CD4-positive, alpha-beta T cell treated with Interleukin-21 for 1 hour (primary cell): ENCODE measurements at places on chromosomes 7 and 10.
A peak's percentile ranks its signal among the peaks of the same experiment; 100 is the strongest.

DNA sequence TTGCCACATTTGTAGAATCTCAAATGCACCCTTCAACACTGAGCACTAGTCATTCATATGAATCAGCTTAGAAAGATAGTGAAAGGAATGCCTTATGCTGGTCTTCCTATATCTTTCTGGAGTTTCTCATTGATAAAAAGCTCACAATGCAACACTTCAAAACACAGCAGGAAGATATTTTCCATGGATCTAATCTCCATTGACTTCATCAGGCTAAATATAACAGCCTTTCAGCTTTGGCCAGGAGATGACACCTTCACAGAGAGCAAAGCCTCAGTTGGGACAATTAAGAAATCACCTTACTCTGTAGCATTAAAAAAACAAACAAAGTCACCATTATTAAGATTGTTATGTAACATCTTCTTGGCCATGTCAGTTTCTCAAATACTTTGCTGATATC is 6.7 kb downstream of the NRP1 start:
- no peak for DNase-seq

DNA sequence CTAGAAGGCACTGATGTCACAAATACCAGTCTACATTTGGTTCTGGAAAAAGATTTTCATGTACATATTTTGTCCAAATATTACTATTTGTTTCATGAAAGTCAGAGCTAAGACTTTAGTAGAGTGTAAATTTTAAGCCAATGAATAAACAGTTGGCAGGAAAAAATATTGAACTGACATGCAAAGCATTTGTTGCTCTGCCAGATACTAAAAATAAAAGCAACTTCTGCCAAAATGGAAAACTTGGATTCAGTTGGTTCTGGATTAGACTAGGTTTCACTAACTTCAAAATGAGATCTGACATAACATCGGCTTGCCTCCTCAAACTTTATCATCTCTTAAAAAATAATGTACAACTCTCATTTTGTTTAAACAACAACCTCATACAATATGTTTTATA is 34.9 kb downstream of the FAM204A start:
- DNase-seq, result no peak

GRCh38 chr7:22128528-22128920 is 182.8 kb upstream of the CDCA7L start:
- DNase-seq, result no peak

DNA sequence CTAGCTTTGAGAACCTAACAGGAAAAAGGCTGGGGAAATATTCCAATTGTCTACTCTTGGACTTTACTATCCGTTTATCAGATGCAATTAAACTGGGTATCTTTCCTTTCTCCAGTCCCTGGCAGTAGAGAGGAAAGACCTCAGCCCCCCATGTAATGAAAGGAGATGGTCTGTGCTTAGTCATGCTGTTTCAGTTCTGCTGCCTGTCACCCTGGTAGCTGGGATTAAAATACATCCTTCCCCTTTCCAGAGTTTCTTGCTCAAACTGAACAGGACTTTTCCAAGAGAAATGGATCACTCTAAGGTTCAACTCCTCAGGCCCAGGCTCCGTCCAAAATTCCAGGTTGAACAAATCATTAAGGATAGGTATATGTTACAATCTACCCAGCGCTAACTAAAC is 202.9 kb downstream of the PTEN start:
- no peak for DNase-seq

DNA sequence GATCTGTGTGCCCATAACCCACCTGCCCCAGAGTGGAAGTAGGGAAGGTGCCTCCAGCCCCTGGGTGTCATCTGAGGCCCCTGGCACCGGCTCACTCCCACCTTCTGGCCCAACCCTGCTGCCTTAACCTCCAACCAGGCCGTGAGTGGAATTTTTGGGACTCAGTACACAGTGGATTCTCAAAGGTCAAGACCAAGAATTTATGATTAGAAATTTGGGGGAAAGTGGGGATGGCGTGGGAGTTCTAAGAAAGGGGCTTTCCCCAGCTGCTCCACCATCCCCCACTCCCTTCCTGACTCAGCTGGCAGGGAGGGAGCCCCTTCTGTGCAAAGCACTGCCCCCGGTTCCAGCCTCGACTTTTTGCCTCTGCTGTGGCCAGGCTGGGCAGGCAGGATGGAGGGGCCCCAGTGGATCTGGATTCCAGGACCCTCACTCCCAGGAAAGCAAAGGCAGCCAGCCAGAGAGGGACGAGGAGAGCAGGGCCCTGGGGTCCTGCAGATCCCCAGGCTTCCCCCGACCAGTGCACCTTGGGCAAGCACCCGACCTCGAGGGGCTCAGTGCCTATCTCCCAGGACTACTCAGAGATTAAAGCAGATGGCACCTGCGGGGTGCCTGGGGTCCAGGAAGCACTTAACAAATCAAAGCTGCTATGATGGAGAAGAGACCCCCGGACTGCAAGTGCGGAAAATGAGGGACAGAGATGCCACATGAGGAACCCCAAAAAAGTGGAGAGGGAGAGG is 12.8 kb downstream of the SPOCK2 start:
- no peak for DNase-seq

GRCh38 chr10:77641788-77642397 is 4.3 kb upstream of the KCNMA1 start:
- peak; percentile 51 for DNase-seq

DNA sequence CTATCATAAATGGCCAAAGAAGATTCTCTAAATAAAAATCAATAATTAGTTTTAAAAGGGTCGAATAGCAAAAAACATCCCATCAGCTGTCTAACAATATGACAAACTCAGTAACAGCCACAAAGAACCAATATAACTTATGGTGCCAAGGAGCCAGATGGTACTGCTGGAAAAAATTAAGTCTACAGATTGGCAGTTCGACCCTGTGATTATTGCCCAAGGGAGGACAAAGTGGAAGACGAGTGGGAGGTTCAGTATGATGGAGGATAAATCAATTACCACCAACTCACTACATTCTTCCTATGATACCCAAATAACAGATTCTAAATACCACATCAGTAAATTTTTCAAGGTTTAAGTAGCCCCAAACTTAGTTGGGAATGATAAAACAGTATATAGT is 49.0 kb downstream of the SKAP2 start:
- DNase-seq, result no peak

GRCh38 chr10:58897708-58898107 is 278.7 kb upstream of the PHYHIPL start:
- DNase-seq, result no peak

GRCh38 chr10:11434324-11434723 is 177.1 kb downstream of the USP6NL start:
- no peak for DNase-seq

DNA sequence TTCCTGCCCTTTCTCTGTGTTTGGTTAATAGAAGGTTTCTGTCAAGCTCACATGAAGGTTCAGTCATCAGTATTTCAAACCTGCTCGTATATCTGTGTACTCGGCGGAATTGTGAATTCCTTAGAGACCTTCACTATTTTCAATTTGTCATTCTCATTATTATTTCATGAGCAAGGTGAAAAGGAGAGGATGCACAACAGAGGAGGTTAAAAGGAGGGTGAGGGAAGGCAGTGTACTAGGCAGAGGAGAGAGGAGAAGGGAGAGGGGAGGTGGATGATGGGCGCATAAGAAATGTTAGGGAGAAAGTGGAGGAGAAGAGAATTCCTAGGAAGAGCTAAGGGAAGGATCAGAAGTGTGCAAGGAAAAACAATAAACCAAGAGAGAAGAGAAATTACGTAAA is 185.0 kb upstream of the COBL start:
- no peak for DNase-seq

GRCh38 chr7:118753479-118753878 is 529.0 kb downstream of the ANKRD7 start:
- no peak for DNase-seq

DNA sequence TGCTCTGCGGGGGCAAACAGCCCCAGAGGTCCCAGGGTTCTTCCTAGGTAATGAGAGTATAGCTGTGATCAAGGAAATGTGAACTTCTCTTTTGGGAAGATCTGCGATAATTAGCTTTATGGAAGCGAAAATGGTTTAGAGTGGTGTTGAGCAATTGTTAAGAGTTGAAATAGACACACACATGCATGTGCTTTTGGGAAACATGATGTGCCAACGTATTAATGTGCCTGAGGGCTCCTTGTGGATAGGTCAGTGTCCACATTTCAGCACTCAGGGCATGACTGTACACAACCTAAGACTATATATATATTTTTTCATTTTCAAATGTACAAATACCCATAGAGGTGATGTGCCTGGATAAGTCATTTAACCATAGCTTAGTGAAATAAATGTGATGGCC is 67.0 kb downstream of the GSDME start:
- DNase-seq, result no peak

GRCh38 chr7:55081068-55081467 is 62.3 kb downstream of the EGFR start:
- DNase-seq, result no peak

DNA sequence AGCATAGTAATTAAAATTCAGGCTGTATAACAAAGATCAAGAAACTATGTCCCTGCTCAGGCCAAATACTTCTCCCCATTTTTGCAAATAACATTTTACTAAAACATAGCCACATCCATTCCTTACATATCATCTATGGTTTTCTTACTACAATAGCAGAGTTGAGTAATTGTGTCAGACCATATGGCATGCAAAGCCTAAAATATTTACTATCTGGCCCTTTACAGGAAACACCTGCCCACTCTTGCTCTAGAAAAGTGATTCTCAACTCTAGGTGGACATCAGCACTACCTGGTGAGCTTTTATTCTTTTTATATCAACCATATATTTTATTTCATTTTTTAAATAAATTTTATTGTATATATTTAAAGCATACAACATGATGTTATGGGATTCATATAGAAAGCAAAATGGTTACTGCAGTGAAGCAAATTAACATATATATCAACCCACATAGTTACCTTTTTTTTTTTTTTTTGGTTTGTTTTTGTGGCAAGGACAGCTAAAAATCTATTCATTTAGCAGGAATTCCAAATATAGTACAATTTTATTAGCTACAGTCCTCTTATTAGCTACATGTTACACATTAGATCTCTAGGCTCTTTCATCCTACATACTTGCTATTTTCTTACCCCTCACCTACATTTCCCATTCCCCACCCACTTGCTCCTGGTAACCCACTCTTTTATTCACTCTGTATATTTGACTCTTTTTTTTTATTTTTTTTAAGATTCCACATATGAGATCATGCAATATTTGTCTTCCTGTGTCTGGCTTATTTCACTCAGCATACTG is 19.6 kb downstream of the ABI1 start:
- DNase-seq, result no peak

- peak; percentile 57 for DNase-seq
These were observed 46.9 kb upstream of the WIPI2 start for GRCh38 chr7:5143106-5143505.

DNA sequence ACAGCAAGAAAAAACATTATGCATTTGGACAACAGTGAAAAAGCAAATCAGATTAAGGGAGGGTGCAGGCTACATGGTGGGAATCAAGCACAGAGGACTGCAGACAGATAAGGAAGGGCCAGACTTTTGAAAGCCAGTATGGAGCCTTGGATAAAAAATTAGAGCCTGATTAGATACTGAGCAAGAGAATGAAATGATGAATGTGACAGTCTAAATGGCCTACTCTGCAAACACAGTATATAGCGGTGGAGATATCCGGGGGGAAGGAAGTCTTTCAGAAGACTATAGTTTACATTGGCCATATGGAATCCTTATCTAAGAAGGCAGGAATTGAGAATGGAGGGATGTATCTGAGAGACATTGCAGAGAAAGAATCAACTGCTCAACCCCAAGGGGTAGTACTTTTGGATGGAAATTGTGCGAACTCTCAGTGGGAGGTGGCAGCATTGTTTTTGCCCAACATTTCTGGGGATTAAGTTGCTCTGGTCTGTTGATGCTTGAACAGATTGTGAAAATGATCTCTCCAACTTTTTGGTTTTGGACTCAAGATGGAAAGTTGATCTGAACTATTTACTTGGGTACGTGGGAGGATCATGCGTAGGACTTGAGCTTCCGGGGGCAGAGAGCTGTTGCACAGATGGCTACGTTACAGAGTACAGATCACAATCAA is 39.4 kb upstream of the CHCHD3 start:
- DNase-seq, result no peak

DNA sequence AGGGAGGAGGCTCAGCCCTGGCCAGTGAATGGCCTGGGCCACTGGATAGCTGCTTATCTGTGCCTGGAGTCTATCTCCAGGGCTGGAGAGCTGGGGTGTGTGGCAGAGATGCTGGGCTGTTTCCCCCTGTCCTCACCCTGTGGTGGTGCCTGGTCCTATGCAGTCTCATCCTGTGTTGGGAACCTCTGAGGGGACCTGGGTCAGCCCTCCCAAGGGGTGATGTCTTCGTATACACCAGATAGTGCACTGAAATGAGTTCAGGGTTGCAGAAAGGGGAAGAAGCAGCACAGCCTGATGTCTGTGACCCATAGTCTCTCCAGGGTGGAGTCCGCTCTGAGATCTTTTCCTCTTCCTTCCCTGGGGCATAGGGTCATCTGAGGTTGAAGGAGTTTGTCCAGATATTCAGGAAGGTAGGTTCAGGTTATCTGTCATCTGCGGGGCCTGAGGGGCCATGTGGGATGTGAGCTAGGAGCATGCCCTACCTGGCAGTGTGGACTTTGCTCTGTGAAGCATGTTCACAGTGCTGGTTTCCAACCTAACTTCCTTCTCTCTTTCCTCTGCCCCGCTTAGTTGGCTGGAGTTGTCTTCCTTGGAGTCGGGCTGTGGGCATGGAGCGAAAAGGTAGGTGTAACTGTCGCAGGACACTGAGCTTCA is 33.4 kb upstream of the SH2D4B start:
- DNase-seq, result no peak

- DNase-seq, result no peak
These were observed 591 bp downstream of the BZW2 start for GRCh38 chr7:16646472-16647072.
